ENCODE measurements at places on chromosomes 11 and 22.

DNA sequence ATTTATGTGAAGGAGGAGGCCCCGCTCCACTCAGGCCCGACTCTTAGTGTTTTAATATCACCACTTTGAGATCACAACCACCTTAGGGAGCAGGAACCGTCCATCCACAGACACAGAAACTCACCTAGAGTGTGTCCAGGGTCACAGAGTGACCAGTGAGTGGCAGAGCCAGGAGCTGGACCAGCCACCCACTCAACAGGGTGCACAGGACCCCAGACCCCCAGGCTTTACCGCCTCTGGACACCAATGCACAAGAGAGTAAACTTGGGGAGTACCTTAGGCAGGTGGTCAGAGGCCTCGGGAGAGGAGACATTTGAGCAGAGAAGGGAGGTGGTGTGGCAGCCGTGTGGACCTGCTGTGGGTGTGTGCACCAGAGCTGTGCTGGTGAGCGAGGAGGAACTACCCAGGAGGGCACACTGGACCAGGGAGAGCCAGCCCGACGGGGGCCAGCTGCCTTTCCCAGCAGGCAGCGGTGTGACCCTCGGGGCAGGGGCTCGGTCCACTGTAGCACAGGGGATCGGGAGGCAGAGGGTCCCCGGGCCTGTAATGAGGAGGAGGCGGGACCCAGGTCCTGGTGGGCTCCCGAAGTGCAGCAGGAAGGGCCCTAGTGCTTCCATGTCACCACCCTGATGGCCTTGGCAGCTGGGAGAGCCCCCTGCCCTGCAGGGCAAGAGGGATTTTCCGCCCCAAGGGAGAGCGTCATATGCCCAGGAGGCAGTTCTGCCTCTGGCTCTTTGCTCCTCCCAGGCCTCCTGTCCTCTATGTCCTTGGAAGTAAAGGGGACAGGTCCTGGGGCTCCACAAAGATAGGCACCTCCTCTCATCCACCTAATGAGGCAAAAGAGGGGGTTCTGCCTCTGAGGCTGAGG lies 7.5 kb upstream of the NLRP6 start:
- no peak for DNase-seq

DNA sequence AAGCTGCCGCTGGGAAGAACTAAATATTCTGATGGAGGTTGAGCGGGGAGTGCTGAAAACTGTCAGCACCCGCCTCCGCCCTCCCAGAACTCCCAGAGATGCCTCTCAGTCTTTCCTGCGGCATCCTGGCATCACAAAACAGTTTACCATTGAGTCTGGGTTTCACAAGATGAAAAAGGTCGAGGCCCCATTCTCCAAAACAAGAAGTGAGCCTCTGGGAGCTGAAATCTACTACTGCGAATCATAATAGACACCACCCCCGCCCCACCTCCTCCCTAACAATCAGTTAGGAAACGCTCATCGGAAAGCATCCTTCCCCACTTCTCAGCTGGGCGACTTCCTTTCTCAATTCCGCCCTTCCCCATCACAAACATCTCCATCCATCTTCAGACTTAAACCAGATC lies 1.0 kb downstream of the SUN2 start:
- DNase-seq, result no peak

GRCh38 chr11:77087723-77088225 lies 14.9 kb upstream of the OMP start:
- peak; percentile 24 for DNase-seq

DNA sequence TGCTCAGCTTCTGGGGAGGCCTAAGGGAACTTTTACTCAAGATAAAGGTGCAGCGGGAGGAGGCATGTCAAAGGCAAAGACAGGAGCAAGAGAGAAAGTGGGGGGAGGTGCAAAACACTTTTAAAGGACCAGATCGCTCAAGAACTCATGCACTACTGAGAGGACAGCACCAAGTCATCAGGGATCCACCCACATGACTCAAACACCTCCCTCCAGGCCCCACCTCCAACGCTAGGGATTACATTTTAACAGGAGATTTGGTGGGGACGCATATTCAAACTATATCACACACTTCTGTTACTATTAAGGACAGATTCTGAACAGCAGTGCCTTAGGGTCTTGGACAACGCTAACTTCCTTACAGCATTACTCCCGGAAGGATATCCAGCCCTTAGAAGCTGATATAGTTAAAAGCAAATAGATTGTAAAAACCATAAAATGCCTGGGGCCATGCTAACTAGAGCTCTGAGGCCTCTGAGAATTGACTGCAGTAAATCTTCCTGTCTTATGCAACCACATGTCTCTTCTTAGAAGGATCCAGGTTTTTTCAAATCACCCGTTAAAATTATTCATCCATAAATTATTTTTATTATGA lies 16.7 kb upstream of the ZC3H12C start:
- DNase-seq, result no peak

DNA sequence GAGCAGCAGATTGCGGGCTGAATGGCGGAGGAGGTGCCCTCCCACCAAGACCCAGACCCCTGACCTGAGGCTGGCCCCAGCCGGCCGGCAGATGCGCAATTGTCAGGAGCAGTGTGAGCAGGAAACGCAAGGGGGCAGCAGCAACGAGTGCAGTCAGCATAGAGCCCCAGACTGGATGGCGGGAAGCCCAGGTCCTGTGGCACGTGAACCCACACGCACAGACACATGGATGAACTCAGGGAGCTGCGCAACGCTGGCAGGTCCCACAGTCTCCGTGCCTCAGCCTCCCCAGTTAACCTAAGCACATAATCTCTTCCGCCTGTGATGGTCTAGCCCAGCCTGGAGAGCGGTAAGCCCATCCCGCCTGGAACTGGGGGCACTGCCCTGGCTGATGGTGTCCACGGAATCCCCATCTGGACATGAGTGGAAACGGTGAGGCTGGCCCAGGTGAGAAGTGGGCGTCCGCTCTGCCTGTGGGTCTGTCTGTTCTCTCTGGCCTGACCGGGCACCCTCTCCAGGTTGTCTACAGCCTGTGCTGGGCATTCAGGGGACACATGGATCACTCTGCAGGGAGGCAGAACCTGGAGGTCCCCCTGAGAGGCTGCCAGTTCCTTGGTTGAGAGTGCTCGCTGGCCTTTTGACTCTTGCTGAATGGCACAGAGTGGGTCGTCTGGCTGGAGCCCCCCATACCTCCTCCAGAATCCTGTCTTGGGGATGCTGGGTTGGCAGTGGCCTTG lies 626 bp upstream of the TBX10 start:
- DNase-seq, result peak; percentile 66

GRCh38 chr22:25166266-25167040 lies 33.2 kb upstream of the CRYBB3 start:
- DNase-seq, result no peak

- DNase-seq, result no peak
These were observed 105.3 kb downstream of the MORC2 start for GRCh38 chr22:30863081-30863833.

DNA sequence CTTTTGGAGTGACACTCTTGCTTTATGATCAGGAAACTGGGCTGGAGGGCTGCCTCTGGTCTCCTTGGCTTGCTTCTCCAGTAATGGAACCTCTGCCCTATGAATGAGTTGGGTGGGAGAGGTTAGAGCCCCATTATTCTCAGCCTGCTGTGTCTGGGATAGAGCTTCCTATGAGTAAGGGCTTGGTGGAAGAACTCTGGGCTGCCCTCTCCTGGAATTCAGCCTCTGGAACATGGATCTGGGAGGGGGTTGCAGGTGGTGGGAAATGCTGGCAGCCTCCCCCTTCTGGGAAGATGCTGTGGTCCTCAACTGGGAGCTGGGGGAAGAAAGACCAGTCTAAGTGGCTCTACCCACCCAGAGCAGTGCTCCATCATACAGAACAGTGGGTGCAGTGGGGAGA lies 81.8 kb upstream of the SYN3 start:
- DNase-seq, result no peak

GRCh38 chr11:69274531-69275016 lies 19.4 kb upstream of the MYEOV start:
- DNase-seq, result no peak

DNA sequence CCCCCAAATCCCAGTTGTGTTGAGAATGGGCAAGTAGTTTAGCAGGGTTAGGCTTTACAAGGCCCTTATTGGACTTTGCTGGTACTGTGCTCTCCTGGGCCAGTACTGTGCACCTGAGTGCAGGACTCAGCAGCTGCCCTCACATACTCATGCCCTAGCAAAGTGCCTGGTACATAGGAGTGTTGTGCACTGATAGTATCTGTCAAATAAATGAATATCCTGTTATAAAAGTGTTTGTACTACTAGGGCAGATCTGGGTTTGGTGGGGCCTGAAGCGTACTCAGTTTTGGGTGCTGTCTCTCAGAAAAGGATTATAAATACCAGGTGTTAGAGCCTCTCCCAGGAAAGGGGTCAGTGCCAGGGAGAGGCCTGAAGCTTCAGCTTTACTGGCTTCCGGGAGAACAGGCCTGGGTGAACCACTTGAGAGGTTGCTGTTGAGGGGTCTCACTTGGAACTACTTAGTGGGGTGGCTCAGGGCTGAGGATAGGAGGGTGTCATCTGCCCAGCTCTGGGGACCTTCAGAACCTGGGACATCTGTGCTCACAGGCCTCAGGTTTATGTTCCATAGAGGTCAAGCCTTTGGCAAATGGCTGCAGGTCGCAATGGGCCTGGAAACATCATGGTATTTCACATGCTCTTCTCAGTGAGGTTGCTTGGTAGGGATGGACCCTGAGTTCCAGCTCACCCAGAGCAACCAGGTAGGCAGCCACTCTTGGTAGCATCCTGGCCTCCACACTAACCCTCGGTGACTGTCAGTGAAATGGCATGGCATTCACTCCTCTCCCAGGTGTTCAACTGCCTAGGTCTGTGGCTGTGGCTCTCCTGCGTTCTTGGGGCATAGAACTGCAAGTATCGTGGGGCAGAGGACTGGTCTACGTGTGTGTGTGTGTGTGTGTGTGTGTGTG lies 106.1 kb downstream of the ZBTB16 start:
- no peak for DNase-seq

DNA sequence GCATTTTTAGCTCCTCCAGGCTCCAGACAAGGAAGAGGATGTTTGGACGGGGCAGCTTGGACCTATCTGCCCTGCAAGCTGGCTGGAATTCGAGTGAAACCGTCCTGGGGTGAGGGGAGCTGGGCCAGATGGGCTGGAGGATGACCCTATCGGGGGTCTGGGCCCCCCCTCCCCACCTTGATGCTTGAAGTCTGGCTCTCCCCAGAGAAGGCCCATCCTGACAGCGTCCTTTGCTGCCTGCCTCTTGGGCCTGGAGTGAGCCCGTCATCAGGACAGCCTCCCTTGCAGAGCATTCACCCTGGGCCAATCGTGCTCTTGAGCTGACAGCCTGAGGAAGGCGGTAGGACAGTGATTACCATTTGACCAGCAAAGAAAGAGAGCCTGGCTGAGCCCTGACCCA lies 5.3 kb upstream of the PDGFB start:
- DNase-seq, result no peak
